Activated CD8-positive, alpha-beta memory T cell treated with anti-CD3 and anti-CD28 coated beads, Interleukin-2, amount 50 U/mL, for 48 hours (primary cell): ENCODE measurements at places on chromosomes 16 and 17.

GRCh38 chr17:59558953-59559352 lies 6.5 kb upstream of the DHX40 start:
- DNase-seq, result no peak

GRCh38 chr17:76137351-76138233 lies 3.5 kb downstream of the FOXJ1 start:
- DNase-seq, result no peak

DNA sequence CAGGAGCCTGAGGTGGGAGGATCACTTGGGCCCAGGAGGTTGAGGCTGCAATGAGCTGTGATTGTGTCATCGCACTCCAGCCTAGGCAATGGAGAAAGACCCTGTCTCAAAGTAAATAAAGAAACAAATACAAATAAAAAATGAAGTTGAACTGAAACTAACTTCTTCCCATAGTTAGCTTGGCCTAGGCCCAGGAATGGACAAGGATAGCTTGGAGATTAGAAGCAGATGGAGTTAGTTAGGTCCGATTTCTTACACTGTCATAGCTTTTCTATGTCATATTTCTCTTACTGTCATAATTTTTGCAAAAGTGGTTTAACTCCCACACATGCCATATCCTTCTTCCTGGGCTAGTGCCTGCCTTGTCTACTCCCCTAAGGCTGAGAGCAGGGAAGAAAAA lies 154.7 kb upstream of the CACNG3 start:
- no peak for DNase-seq

GRCh38 chr16:1874854-1875253 lies 2.9 kb upstream of the MEIOB start:
- DNase-seq, result no peak

- DNase-seq, result no peak
These were observed 24.2 kb upstream of the ATP2A3 start for GRCh38 chr17:3988297-3989040.

DNA sequence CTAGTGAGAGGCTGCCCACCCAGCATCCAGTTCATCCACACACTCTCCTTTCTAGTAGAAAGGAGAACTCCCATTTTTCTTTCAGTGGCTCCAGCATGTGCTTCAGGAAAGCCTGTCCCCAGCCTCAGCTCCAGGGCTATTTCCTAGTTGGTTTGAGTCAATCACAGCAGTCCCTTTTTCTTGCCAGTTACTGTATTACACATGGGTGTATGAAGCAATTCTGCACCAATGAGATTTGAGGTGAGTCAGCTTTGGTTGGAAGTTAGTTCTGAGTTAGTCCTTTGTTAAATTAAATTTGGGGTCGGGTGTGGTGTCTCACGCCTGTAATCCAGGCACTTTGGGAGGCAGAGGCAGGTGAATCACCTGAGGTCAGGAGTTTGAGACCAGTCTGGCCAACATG lies 24.8 kb downstream of the RAD51D start:
- no peak for DNase-seq

DNA sequence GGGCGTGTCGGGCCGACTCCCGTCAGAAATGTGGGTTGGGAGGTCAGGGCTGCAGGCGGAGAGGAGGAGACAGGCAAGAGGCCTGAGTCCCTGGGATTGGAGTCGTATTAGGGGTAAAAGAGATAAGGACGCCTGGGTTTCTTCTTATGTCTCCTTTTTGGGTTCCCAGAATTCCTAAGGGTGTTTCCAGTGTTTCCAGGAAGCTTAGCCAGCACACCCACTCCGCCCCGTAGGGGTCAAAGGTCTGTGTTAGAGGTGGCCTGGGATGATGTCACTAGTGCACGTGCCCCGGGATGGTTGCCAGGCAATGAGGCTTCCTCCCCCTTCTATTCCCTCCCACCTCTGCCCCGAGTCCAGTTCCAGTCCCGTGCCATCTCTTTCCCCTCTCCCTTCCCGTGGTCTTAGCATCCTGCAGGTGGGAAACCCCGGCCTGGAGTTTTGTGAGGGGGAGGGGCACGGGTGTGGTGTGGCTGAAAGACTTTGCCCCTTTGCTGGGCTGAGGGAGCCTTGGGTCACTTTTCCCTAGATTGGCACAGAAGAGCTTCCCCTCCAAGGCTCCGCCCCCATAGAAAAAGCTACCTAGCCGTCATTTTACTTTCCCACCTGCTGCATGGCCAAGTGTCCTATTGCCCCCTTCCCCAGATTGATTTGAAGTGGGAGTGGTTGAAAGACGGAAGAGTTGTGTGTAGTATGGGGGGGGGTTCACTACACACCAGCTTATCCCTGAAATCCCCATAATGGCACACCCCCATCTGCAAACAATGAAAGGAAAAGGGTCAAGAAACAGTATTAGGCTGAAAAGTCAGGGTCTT lies 2.8 kb downstream of the KDM6B start:
- peak; percentile 80 for DNase-seq
